ENCODE measurements at places on chromosomes 11 and 22.

DNA sequence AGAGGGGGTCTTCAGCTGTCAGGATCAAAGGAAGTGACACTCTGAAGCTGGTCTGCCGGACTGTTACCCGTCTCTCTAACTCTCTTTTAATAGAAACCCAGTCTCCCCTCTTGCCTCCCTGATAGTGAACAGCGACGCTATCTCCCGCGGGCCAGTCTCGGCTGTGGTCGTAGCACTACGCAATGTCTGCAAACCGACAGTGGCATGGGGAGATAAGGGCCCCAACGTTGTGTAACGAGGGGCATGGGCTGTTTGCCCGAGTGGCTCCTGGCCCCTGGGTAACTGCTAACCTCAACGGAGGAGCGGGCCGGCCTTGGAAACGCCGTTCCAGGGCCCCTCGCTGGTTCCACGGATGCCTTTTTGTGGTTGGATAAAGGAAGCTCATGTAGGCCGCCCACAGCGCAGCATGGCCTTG lies 23.3 kb downstream of the ZBTB16 start:
- no peak for ATAC-seq

GRCh38 chr11:119195680-119196079 lies 10.4 kb downstream of the NHERF4 start:
- peak; percentile 93 for ATAC-seq

DNA sequence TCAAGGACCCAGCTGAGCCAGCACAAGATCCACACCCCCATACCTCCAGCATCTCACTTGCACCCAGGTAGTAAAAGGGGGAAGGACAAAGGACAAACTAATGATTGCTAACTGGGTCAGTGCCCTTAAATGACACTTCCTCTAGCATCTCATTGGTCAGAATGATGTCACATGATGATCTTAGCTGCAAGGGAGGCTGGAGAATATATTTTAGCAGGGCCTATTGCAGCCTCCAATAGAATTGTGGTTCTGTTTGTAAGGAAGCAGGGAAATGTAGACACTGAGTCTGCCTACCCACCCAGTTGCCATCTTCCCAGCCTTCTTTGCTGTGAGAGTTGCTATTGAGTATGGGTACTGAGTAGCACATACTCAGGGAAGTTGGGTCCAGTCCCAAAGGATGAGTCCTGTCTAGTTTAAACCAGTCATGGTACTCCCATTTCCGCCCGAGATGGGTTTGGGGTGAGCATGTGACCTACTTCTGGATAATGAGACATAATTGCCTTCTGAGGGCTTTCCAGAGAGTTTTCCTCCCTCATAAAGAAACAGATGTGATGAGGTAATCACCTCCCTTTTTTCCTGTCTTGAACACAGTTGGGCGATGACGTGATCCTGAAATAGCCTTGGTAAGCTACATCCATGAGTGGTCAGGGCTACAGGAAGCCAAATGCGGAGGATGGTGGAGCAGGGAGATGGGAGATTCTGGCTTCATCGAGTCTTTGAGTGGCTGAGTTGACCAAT lies 5.5 kb upstream of the DNAL4 start:
- no peak for ATAC-seq

DNA sequence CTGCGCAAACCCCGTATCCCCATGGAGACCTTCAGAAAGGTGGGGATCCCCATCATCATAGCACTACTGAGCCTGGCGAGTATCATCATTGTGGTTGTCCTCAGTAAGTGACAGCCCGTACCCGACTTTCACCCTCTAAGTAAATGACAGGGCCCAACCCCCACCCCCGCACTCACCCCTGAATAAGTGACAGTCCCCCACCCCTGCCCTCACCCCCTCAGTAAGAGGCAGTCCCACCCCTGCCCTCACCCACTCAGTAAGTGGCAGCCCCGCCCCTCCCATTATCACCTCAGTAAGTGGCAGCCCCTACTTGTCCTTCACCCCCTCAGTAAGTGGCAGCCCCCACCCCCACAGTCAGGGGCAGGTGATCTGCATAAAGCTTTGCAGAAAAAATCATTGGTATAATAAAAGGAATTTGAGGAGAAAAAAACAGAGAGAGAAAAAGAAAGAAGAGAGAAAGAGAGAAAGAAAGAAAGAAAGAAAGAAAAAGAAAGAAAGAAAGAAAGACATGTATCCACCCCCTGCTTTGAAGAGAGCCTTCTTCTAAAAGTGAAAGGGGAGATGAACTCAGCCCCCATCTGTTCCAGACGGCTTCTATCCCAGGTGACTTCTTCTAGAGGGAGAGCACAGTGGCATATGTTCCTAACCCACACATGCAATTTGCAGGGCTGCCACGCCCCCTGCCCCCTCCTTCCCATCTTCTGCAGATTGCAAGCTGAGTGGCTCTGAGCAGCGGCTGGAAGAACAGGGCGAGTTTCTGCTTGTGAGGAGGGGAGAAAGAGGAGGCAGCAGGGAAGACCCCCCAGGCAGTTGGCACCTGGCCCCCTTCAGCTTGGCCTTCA lies 12.5 kb upstream of the SMIM35 start:
- no peak for ATAC-seq

DNA sequence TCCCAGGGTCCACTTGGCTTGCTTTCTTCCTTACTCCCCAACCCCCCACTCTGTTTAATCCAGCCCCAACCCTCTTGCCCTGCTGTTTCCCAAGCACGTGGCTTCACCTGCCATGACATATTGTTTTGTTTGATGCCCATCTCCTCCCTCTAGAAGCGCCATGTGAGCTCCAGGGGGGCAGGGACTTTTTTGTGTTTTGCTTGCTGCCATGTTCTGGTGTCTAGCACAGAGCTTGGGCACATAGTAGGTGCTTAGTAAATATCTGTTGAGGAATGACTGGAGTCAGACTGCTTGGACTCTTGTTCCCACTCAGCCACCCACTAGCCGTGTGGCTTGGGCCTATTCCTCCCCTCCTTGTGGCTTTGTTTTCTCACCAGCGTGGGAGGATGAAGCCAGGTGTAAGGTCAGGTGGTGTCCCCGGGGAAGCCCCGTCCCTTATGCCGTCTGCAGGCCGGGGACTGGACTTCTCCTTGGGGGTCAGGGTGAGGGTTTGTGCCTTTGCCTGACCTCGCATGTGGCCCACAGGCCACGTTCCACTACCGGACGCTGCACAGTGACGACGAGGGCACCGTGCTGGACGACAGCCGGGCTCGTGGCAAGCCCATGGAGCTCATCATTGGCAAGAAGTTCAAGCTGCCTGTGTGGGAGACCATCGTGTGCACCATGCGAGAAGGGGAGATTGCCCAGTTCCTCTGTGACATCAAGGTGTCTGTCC lies 3.8 kb downstream of the AIP start:
- ATAC-seq, result no peak

GRCh38 chr22:40179526-40179925 lies 1.8 kb downstream of the TNRC6B start:
- ATAC-seq, result no peak

- ATAC-seq, result no peak
Observed at GRCh38 chr11:26285608-26286007, 46.3 kb upstream of the ANO3 start.

DNA sequence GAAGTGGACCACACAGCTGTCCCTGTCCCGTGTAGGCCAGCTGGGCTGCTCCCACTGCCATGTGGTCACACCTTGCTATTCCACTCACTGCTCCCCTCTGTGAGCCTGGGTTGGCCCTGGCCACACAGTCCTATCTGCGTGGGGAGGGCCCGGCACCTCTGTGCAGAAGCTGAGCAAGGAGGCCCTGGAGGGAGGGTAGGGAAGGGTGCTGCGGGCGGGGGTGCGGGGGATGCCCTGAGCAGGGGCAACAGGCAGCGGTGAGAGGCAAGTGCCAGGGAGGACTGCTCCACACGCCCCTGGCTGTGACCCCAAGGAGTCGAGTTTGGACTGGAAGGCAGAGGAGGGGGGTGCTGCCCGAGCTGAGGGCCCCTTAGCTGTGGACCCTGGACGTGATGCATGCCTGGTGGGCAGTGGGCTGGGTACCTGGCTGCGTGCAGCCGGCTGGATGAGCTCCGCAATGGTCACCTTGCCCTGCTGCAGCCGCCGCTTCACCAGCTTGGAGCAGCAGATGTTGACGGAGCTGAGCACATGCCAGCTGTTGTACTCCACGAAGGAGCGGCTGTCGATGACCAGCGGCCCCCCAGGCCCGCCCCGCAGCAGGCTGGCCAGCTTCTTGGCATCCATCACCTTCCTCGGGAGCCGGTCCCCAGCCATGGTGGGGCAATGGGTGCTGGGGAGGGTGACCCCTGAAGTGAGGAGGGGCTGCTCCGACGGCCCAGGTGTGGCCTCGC lies 6.7 kb downstream of the DUSP8 start:
- ATAC-seq, result no peak

- no peak for ATAC-seq
Observed at GRCh38 chr11:32255841-32256240, 165.0 kb downstream of the RCN1 start.

- ATAC-seq, result peak; percentile 98
Observed at GRCh38 chr11:117316197-117316961, at the start of gene BACE1. BACE1 (minus strand) TSS chr11:117316256; CDS start chr11:117315795, 461 bp downstream.

DNA sequence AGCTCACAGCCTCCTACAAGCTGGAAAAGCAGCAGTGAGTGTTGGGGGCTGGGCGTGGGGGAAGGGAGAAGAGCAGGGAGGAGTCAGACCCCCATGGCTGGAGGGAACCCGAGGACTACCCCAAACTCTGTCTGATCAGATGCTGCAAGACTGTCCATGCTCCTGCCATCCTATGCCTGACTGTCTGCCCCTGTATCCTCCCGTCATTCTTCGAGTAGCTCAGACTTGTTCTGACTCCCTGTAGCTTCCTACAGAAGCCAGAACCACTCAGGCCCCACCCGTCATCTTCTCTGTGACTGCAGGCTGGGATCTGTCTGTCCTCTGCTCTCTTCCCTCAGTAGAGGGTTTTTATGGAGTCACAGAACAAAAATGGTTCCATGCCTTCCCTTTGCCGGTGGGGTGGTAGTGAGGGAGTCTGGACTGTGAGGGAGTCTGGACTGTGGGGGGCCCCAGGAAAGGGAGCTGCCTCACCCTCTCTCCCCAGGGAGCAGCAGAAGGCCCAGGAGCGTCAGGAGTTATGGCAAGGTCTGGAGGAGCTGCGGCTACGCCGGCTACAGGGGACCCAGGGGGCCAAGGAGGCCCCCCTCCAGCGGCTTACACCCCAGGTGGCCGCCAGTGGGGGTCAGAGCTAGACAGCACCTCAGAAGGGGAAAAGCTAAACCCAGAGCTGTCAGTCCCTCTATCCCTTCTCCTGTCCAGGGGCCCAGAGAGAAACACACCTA lies 2.3 kb downstream of the GPHA2 start:
- ATAC-seq, result no peak

GRCh38 chr11:64093233-64094039 lies 57.7 kb downstream of the FLRT1 start:
- ATAC-seq, result no peak

DNA sequence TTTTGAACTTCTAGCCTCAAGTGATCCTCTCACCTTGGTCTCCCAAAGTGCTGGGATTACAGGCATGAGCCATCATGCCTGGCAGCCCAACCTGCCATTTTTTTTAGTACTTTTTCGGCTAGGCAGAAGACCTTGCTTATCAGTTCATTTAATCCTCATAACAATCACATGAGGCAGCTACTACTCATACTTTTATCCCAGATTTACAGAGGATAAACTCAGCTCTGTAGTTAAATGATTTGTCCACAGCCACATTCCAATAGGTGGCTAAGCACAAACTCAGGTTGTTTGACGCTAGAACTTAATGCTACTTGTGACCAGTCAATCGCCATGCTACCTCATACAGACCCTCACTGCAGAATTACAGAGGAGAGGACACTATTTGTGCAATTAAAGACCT lies 28.1 kb downstream of the SBF2 start:
- no peak for ATAC-seq

DNA sequence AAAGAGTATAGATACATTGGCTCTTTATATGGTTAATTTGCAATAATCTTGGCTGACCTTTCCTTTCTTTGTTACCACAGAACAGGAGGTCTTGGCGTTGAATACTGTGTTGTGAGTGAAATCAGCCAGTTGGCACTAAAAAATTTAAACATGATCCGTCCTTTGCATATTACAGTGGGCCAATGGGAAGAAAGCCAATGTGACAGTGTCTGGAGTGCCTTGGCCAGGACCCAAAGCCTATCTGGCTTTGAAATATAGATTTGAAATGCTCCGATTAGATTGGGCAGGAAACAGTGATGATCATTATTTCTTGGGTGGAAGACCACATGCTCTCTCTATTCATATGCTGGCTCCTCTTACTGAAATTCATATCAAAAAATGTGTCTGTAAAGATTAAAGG lies 339.6 kb upstream of the ANO3 start:
- ATAC-seq, result no peak

- ATAC-seq, result peak; percentile 55
Observed at GRCh38 chr11:96827164-96827563, 437.4 kb downstream of the JRKL start.

DNA sequence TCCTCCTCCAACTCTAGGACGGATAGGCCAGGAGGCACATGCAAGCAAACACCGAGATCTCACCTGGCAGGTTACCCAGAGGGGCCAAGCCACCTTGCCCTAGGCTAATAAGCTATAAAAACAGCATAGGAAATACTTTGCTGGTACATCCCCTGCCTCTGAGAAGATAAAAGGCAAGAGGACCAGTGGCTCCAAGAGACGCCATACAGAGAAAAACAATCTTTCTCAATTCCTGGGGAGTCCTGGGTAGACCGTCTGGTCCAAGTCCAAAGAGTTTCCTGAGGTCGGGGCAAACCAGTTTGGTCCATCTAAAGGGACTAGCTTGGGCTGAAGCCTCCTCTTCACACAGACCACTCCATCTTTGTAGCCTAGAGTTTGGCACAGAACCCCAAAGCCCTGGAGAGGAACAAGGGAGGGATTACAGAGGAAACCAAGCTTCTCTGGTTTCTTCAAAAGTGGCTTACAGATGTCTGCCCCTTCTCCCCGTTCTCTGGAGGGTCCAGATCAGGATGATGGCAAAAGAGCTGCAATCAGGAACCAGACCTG lies 40.4 kb downstream of the NUMA1 start:
- no peak for ATAC-seq

- ATAC-seq, result peak; percentile 85
Observed at GRCh38 chr11:9330387-9331384, 16.3 kb upstream of the TMEM41B start.

GRCh38 chr11:28702450-28702790 lies 594.2 kb downstream of the METTL15 start:
- peak; percentile 56 for ATAC-seq

DNA sequence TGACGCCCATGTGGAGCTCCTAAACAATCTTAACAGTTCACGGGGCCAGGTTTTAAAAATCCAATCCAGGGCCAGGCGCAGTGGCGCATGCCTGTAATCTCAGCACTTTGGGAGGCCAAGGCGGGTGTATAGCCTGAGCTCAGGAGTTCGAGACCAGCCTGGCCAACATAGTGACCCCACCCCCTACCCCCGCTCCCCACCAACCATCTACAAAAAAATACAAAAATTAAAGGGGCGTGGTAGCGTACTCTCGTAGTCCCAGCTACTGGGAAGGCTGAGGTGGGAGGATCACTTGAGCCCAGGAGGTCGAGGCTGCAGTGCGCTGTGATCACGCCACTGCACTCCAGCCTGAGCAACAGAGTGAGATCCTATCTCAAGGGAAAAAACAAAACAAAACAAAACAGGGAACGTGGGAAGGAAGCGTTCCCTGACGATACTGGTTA lies 689 bp upstream of the SART1 start:
- ATAC-seq, result peak; percentile 20

GRCh38 chr11:131486937-131487635 lies 116.7 kb downstream of the NTM start:
- no peak for ATAC-seq

- peak; percentile 92 for ATAC-seq
Observed at GRCh38 chr11:77884186-77884828, 63.4 kb downstream of the AAMDC start.
